ENCODE measurements at places on chromosomes 4 and X.

DNA sequence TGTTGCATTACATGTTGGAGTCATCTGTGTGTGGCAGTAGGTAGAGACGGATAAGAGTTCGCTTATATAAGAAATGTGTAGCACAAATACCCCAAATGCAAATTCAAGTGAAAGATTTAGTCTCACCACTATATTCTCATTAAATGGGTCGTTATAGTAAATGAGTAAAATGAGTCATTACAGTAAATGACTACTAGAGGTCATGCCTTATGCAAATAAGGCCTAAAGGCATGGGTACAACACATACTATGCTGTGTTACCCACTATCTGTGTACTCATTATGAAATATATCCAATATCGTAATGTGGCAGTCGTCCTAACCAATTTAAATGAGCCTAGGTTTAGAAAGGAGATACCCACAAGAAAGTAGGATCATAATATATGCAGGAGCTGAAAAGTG is 1603.1 kb downstream of the C4orf33 start:
- no peak for DNase-seq

DNA sequence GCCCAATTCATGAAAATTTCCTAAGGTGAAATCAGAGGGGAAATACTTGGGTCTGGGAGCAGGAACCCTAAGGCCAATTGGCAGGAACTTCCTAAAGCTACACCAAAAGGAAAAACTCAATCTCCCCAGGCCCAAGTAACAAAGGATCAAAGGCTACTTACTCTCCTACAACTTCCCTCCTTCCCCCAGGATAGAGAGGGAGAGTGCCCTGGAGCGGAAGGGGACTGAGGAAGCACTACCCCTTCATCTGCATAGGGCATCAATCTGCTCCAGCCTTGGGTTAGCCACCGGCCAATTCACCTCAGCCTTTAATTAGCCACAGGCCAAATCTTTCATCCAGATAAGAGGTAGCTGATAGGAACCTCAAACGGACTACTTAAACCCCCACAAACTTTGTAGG is 55.0 kb downstream of the SLC34A2 start:
- no peak for DNase-seq

DNA sequence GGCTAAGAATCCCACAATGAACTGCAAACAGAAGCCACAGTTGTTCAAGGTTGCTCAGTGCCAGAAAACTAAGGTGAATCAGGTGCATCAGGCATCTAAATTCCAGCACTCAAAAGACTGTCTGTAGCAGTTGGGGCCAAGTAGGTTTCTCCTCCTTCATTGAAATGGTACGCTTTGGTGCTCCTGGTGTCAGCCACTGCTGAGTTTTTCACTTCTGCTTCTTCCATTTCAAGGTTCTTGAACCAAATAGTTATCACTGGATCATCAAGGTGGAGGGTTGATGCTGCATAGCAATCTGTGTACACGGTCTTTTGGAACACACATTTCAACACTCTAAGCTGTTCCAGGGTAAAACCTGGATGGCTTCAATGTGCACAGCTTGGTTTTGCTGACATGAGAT is 74.4 kb downstream of the TMA16 start:
- no peak for DNase-seq

GRCh38 chrX:80354966-80355465 is 65.2 kb upstream of the TENT5D start:
- DNase-seq, result no peak

DNA sequence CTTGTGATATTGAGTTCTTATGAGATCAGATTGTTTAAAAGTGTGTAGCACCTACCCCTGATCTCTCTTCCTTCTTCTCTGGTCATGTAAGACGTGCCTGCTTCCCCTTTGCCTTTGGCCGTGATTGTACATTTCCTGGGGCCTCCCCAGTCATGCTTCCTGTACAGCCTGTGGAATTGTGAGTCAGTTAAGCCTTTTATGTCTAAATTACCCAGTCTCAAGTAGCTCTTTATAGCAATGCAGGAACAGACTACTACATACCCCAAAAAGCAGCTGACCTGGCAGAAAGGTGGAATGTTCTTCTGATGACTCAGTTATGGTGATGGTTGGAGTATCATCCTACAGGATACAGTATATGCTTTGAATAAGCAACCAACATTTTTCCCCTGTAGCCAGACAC is 11.4 kb upstream of the MCUB start:
- DNase-seq, result peak; percentile 22

DNA sequence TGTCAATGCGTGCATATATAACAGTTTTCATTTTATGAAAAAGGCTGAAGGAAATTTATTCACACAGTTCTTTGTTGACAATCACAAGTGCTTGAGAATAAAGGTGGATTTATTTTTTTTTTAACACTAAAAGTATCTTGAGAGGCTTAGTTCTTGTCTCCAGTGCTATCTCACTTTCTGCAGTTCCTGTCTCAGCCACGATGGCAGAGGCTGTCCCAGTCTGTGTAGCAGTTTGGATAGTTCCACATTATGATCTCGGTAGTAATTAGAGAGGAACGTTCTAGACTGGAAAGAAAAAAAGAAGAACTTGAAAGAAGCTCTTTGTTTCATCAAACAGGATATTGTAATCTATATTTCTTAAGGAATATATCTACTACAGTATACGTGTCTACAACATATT is 229.0 kb downstream of the UGT8 start:
- no peak for DNase-seq

DNA sequence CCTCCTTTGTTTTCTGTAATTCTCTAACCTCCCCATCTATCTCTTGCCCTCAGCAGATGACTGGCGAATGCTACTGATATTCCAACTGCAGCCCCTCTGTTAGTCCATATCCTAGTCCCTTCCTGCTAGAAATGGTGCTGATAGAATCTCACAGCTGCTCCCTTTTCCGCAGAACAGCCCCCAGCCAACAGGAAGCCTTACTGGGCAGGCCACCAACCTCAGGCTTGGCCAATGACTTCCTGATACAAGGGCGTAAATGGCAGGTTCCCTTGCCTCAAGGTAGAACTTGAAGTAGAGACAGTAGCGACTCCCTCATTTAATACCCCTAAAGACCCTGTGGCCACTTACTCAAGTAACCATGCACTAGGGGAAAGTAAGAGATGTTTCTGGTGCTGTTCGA is 26.7 kb upstream of the SLC2A9 start:
- no peak for DNase-seq

- DNase-seq, result no peak
These were observed 47.5 kb upstream of the SPANXN4 start for GRCh38 chrX:142978130-142978684.

All from activated CD8-positive, alpha-beta memory T cell treated with anti-CD3 and anti-CD28 coated beads, Interleukin-2, amount 50 U/mL, for 4 hours (primary cell).